ENCODE measurements at places on chromosomes 13 and 19. TPM values are rescaled to one million over a fixed set of nuclear protein-coding genes. Genes with fewer than 3 reads are reported as not detected.
A peak's percentile ranks its signal among the peaks of the same experiment; 100 is the strongest.

The SIGLEC11 gene
- 0.77 TPM for polyA plus RNA-seq

The PRKCSH gene
- 158 TPM for polyA plus RNA-seq

The LHB gene
- not detected for polyA plus RNA-seq

The CEACAM16 gene
- polyA plus RNA-seq = 0.37 TPM

The ZNF837 gene
- 1.9 TPM for polyA plus RNA-seq

DNA sequence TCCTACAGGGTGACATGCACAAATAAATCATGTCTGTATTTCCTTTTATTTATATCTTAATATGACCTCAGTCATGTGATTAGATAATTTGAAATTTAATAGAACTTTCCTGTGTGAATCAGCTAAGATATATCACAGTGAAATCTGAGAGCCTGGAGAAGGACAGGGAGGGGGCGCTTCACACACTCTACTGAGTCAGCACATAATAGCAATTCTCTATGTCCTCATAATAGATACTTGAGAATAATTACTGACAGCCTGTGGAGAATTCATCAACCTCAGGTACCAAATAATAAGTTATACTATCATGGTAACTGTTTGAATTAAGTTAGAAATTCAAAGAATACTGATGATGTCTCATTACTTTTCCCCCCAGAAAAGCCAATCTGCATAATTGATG, 98.0 kb upstream of the SLC10A2 start:
- DNase-seq = no peak

GRCh38 chr13:42039457-42039945, 8.9 kb upstream of the DGKH start:
- no peak for DNase-seq

GRCh38 chr13:23430664-23431063, 2.8 kb downstream of the SACS start:
- no peak for DNase-seq

- DNase-seq = no peak
Measured at GRCh38 chr19:33063753-33064457, 783 bp downstream of the RHPN2 start.

DNA sequence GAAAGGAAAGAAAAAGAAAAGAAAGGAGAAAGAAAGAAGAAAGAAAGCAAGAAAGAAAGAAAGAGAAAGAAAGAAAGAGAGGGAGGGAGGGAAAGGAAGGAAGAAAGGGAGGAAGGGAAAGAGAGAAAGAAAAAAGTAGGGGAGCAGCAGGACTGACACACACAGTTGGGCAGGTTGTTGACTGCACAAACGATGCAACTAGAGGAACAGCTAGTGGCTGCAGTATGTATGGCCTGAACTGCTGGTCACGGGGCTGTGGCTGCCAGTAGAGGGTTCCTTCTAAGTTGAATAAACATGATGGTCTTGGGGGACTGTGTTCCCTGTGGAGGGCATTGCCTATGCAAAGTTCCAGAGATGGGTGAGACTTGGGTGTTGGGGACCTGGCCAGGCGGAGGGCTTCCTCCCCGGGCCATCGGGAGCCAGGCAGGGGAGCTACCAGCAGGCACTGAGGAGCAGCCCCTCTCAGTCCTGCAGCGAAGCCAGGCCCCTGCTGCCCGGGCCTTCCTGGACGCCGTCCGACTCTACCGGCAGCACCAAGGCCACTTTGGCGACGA, 16.7 kb upstream of the COLGALT1 start:
- no peak for DNase-seq

GRCh38 chr13:75904012-75904411, 267.9 kb downstream of the LMO7 start:
- DNase-seq = no peak

GRCh38 chr13:67538906-67539305, 308.8 kb upstream of the PCDH9 start:
- DNase-seq = no peak

DNA sequence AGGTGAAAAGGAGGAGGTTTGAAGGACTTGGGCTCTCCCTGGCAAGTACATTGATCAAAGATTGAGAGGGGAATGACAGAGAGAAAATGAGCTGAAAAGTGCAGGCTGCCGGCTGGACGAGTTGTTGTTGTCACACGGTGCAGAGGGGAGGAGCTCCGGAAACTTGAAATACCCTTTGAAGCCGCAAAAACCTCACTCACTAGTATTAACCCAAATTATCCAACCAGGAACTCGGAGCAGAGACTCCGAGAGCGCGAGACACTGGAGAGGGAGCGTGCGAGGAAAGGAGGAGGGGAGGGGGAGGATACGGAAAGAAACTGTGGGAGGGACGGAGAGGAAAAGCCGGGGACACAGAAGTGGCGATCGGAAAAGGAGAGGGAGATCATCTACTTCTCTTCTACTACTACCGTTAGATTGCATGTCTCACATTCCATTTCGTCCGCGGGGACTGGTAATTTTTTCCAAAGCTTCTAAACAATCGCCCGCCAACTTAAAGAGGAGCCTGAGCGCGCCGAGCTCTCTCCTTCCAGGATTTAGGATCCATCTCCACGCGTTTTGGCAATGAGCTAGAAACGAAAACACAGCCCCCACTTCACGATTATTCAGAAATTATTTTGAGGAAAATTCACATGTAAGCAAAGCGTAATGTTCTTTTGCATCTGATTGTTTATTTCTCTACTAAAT, at the start of gene DACH1:
DACH1 (minus strand) TSS at position 74 of the 684 bp plus-strand sequence.
- DNase-seq = peak; percentile 48

- no peak for DNase-seq
Measured at GRCh38 chr13:93872376-93872775, 607.1 kb downstream of the DCT start.

DNA sequence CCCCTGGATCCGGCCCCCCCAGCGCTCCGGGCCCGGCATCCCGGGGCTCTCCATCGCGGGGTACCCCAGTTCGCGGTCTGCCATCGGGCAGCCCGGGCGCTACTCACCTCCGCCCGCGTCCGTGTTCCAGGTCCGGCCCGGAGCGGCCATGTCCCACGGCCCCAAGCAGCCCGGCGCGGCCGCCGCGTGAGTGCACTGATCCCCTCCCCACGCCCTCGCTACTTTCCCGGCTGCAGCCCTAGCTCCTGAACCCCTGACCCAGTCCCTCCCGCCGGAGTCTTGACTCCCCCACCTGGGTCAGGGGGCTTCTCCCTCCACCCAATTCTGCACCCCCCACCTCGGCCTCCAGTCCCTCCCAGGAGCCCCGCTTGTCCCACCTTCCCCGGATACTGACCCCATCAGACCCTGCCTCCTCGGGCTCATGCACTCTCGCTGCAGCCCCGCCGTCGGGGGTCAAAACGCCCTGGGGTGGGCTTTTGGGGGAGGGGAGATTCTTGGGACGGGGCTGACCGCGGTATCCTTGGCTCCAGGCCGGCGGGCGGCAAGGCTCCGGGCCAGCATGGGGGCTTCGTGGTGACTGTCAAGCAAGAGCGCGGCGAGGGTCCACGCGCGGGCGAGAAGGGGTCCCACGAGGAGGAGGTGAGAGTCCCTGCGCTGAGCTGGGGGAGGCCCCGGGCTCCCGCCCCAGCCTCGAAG, 566 bp downstream of the HMG20B start:
- no peak for DNase-seq

DNA sequence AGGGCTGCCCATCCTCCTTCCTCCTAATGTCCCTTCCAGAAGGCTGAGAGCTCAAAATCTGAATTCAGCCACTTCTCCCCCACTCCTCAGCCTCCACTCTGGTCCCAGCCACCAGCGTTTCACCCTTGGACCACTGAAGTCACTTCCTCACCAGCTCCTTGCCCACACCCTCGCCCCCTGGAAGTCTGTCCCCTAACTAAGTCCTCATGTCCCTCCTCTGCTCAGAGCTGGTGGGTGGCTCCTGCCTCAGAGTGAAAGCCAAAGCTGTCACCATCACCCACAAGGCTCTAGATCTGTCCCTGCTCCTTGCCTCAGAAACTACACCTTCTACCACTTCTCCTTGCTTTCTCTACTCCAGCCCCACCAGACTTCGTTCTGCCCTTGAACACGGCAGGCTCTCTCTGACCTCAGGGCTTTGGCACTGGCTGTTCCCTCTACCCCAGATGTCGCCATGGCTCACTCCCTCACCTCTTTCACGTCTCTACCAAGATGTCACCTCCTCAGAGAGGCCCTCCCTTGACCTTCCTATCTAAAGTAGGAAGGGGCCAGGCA, 1.7 kb downstream of the ERCC1 start:
- no peak for DNase-seq

GRCh38 chr19:50820086-50820485, 3.5 kb downstream of the KLK1 start:
- DNase-seq = no peak

GRCh38 chr19:4642625-4643024, 3.3 kb downstream of the TNFAIP8L1 start:
- no peak for DNase-seq

Data from forelimb muscle (tissue), 1 donor.